ENCODE measurements at places on chromosomes 3 and 15.

GRCh38 chr3:148922467-148922866 is 57.4 kb downstream of the CPA3 start:
- DNase-seq, result no peak

DNA sequence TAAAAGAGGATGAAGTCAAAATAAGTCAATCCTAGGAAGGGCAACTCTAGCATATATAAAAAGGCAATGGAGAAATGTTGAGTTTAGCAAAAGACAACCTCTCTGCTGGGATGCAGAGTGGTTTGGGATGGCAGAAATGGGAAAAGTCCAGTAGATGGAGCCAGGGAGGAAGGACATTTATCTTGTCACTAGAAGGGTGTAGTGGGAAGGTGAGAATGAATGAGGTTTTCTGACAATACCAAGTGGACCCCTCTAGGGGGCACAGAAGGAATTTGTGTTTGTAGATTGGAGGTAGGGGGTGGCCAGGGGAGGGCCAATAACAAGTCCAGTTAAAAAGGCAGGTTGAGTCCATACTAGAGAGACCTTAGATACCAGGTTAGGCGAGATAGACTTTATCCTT is 80.0 kb downstream of the THSD4 start:
- peak; percentile 37 for DNase-seq

GRCh38 chr15:72233769-72234168 is 2.8 kb upstream of the PKM start:
- DNase-seq, result no peak

- DNase-seq, result no peak
Measured at GRCh38 chr3:169505577-169506230, 157.8 kb downstream of the MECOM start.

DNA sequence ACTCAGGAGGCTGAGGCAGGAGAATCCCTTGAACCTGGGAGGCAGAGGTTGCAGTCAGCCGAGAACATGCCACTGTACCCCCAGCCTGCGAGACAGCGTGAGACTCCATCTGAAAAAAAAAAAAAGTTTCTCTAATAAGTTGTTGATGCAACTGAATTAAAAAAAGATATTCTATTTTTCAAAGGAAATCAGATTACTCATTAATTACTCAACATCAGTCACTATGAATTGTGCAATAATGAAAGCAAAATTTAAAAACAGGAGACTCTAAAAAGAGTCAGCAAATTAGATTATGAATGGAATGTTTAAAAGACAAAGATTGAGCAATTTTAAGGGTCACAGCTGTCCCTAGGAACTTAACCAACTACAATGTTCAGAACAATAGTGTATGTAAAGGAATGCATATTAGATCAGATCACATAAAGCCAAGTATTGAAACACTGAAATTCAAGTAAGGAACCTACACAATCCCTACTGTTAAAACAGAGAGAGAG is 60.2 kb upstream of the SLC4A7 start:
- peak; percentile 39 for DNase-seq
